ENCODE measurements at places on chromosomes 6 and 20.

DNA sequence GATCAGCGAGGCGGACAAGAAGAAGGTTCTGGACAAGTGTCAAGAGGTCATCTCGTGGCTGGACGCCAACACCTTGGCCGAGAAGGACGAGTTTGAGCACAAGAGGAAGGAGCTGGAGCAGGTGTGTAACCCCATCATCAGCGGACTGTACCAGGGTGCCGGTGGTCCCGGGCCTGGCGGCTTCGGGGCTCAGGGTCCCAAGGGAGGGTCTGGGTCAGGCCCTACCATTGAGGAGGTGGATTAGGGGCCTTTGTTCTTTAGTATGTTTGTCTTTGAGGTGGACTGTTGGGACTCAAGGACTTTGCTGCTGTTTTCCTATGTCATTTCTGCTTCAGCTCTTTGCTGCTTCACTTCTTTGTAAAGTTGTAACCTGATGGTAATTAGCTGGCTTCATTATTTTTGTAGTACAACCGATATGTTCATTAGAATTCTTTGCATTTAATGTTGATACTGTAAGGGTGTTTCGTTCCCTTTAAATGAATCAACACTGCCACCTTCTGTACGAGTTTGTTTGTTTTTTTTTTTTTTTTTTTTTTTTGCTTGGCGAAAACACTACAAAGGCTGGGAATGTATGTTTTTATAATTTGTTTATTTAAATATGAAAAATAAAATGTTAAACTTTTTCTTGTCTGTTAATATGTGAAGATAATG lies 2.2 kb downstream of the HSPA1B start:
- peak; percentile 37 for DNase-seq

GRCh38 chr20:50821257-50821921 lies 26.5 kb downstream of the BCAS4 start:
- DNase-seq = no peak

GRCh38 chr6:43979525-43979924 lies 147.7 kb downstream of the MRPL14 start:
- DNase-seq = no peak

- no peak for DNase-seq
These were observed 131.2 kb upstream of the BTN3A2 start for GRCh38 chr6:26233649-26234420.

GRCh38 chr20:34254979-34255378 lies 13.8 kb downstream of the ASIP start:
- DNase-seq = no peak

- DNase-seq = no peak
These were observed 33.9 kb downstream of the RIPOR2 start for GRCh38 chr6:24901698-24902328.

DNA sequence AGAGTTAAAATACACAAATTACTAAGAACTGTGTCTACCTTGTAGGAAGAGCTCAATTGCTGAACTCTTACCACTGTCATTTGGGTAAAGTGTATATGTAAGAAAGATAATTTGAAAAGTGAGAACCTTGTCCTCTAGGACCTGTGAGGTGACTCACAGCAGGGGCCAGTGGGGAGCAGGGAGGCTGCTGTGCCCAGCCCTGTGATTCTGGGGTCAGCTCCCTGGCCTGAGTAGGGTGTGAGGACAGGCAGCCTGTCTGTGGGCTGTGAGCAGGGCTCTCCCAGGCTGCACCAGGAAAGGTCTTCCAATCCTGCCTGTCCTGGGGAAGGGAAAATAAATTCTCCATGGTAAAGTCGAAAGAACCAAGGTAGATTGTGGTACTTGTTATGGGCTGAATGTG lies 27.3 kb upstream of the SIRPG start:
- no peak for DNase-seq

DNA sequence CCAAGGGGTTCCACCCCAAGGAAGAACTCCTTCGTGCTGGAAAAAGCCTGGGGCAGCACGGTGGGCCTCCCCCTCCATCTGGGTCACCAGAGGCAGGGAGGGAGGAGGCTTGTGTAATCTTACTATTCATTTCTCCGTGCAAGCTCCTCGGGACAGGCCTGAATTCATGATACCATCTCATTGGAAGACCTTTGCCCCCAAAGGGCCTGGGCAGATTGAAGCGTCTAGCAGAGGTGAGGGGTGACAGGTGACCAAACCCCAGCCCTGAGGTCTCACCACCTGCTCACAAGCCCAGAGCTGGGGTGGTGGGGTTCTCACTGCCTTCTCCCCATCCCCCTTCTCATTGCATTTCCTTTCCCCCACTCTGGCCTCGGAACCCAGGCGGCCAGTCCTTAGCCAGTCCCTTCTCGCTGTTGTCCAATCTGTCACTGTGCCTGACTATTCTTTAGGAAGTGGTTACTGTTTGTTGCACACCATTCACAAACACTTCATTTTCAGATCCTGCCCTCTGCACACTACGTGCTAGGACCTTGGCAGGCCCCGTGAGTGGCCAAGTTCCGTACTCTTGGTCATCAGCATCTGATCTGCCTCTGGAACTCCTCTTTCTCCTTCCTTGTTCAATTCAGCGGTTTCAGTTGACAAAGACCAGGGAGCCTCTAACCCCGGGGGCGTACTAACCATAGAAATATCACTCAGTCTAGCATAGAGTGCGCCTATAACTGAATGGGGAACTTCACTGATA lies 137.1 kb downstream of the LY86 start:
- no peak for DNase-seq

GRCh38 chr20:51856432-51856831 lies 54.1 kb upstream of the SALL4 start:
- no peak for DNase-seq

- DNase-seq = no peak
These were observed 18.9 kb downstream of the WRNIP1 start for GRCh38 chr6:2784061-2784460.

DNA sequence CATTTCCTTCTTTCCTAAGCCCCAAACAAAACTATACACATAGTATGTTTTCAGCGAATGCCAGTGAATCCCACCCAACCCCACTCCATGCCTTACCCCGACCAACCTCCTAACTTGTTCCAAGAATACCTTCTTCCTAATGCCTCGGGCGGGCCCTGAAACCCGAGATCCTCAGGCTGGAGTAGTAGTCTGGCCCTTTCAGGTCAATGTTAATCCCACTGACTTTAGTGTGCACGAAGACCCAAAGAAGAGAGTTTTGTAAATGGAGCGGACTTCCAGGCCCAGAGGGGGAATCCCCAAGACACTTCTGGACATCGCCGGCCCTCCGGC lies 394 bp downstream of the YIPF3 start:
- no peak for DNase-seq

Data from A172 (cell line).